ENCODE measurements at places on chromosomes 2 and 18.

- no peak for DNase-seq
Measured at GRCh38 chr18:48820483-48821250, 130.1 kb downstream of the SMAD7 start.

DNA sequence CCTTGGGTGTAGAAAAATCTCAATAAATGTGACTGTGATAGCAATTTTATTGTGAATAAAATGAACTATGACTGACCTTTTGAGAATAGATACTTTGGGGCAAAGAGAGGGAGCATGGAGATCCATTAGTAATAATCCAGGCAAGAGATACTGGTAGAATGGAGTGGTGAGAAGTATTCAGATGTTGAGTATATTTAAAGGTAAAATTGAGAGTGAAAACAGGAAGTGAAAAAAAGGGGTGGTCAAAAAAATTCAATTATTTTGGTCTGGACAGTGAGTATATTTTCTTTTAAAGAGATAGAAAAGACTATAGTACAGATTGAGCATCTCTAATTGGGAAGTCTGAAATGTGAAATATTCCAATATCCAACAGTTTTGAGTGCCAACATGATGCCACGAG, 1515.6 kb upstream of the NXPH2 start:
- no peak for DNase-seq

- DNase-seq: no peak
Measured at GRCh38 chr2:9815076-9815475, 28.2 kb upstream of the TAF1B start.

- no peak for DNase-seq
Measured at GRCh38 chr18:79917853-79918614, 33.4 kb downstream of the SLC66A2 start.

- DNase-seq: no peak
Measured at GRCh38 chr2:66561645-66562303, 126.8 kb downstream of the MEIS1 start.

All from astrocyte of the cerebellum (primary cell).